Cortex of kidney (tissue), 1 donor: ENCODE measurements at places on chromosomes 4 and X.

- no peak for DNase-seq
Observed at GRCh38 chr4:57763070-57763469, 652.9 kb upstream of the IGFBP7 start.

- no peak for DNase-seq
Observed at GRCh38 chr4:39043058-39043860, 11.1 kb upstream of the TMEM156 start.

- no peak for DNase-seq
Observed at GRCh38 chr4:9880406-9881197, 99.2 kb downstream of the DRD5 start.

GRCh38 chr4:76600447-76600846 lies 165.4 kb downstream of the SHROOM3 start:
- no peak for DNase-seq

GRCh38 chr4:113977526-113977855 lies 2.0 kb downstream of the ARSJ start:
- DNase-seq, result no peak

GRCh38 chrX:106467422-106467821 lies 144.4 kb upstream of the RADX start:
- DNase-seq, result no peak

- no peak for DNase-seq
Observed at GRCh38 chr4:87531621-87532020, 2.4 kb upstream of the SPARCL1 start.

- DNase-seq, result no peak
Observed at GRCh38 chrX:11446949-11447348, 153.7 kb downstream of the AMELX start.

GRCh38 chrX:150989420-150989819 lies 6.3 kb downstream of the HMGB3 start:
- DNase-seq, result no peak

GRCh38 chr4:23614284-23614892 lies 275.5 kb downstream of the PPARGC1A start:
- DNase-seq, result no peak

GRCh38 chr4:95193391-95194224 lies 355.2 kb downstream of the UNC5C start:
- no peak for DNase-seq

GRCh38 chr4:7004331-7004730 lies 38.8 kb upstream of the TADA2B start:
- DNase-seq, result no peak

- no peak for DNase-seq
Observed at GRCh38 chr4:39353478-39354253, 12.5 kb downstream of the RFC1 start.

- DNase-seq, result no peak
Observed at GRCh38 chr4:165347647-165348569, 20.4 kb downstream of the MSMO1 start.

DNA sequence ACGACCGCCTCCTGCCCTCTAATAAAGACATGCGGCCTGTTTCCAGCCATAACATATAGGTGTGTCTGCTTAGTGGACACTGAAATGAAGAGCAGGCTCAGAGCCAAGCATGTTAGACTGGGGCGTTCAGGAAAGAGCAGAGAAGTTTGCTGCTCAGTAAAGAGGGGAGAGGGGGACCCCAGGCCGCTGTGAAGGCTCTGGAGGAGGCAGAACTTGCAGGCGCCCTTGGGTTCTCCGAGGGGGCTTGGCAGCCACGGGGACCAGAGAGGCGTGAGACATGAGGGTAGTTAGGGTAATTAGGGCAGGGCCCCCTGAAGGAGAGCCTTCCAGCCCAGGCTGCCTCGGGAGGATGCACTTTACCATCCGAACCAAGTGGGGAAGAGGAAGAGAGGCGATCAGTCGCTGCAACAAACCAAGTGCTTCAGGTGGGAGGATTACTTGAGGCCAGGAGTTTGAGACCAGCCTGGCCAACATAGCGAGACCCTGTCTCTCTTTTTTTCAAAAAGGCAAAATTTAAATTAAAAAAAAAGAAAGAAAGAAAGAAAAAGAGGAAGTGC lies 46.6 kb upstream of the CDKN2AIP start:
- no peak for DNase-seq

DNA sequence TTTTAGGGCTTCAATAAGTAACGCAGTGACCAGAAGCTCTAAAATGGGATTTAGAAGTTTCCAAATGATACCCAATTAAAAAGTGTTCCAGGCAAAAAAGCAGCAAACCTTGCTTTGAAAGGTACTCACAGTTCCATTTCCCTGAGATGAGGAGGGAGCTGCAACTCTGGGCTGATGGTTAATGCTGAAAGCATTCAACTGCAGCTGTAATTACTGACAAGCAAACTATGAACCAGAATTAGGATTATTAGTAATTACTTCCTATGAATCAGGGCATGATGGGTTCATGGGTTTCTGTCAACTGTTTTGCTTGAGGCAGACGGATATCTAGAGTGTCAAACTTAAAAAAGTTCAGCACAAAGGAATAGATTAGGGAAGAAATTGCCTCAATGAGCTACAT lies 357.4 kb downstream of the STIM2 start:
- DNase-seq, result no peak

GRCh38 chr4:87521757-87522374 lies 7.3 kb downstream of the SPARCL1 start:
- no peak for DNase-seq

DNA sequence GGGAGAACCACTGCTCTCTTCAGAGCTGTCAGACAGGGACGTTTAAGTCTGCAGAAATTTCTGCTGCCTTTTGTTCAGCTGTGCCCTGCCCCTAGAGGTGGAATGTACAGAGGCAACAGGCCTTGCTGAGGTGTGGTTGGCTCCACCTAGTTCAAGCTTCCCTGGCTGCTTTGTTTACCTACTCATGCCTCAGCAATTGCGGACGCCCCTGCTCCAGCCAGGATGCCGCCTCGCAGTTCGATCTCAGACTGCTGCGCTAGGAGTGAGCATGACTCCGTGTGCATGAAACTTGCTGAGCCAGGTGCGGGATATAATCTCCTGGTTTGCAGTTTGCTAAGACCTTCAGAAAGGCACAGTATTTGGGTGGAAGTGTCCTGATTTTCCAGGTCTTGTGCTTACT lies 70.9 kb downstream of the MAGEB5 start:
- no peak for DNase-seq

- no peak for DNase-seq
Observed at GRCh38 chr4:105306158-105306781, 159.6 kb downstream of the TET2 start.

- no peak for DNase-seq
Observed at GRCh38 chrX:132227383-132228112, 8.3 kb upstream of the RAP2C start.

GRCh38 chr4:10462876-10463275 lies 5.7 kb upstream of the ZNF518B start:
- no peak for DNase-seq

GRCh38 chr4:152304220-152304619 lies 231.7 kb downstream of the FBXW7 start:
- no peak for DNase-seq

DNA sequence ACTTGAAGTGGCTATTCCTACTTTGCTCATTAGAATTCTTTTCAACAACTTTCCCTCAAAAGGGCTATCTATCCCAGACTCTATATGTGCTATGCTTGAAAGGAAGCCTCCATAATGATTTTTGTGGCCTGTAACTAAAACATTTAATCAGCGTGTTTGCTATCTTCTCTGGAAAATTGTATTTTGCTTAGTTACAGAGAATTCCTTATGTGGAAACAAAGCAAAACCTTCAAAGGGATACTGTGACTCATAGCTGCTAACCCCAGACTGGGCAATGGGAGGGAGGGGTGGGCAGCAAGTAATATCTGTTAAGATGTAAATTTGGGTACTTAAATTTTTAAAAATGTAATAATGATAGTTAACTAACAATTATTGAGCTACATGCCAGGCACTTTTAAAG lies 3.7 kb downstream of the SLC25A14 start:
- no peak for DNase-seq

DNA sequence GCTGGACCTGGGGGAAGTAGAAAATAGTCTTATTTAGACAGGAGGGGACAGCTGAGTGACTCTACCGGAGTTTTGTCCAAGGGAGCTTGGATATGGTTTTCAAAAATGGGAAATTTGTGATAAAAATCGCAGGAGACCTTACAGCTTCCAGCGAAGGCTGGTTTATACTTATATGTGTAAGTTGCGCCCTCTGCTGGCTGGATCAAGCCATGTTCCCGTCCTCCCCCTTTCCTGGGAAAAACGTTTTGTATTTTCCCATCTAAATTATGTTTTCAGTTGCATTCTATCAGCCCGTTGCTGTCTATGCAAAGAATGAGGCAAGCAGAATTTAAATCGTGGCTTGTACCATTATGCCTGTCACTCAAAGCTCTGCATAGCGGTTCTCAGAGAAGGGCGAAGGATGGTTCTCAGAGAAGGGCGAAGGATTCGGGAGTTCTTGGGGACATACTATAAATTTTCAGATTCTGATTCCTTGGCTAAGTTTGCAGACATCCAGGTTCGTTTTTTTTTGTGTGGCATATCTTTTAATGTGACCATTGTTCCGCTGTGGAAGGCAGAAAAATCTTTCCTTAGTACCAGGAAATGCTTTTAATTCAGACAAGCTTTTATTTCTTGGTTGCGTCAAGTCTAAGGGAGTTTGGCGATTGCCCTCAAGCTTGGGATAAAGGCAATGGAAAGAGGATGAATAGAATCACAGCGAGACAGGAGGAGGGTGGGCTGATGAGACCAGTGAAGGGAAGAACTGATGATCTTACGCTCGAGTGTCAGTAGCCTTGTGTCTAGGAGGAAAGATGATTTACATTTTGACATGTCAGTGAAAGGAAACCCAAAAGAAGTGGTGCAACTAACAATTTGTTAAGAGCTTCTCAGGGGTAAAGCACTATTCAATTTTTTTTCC lies 128.5 kb upstream of the ARX start:
- DNase-seq, result no peak

GRCh38 chrX:97021680-97022079 lies 138.0 kb downstream of the RPA4 start:
- no peak for DNase-seq

- DNase-seq, result no peak
Observed at GRCh38 chrX:119407681-119408080, 8.5 kb downstream of the SLC25A43 start.

GRCh38 chrX:20471483-20471882 lies 204.8 kb upstream of the RPS6KA3 start:
- DNase-seq, result no peak

- no peak for DNase-seq
Observed at GRCh38 chr4:177478496-177478895, 36.3 kb upstream of the AGA start.

DNA sequence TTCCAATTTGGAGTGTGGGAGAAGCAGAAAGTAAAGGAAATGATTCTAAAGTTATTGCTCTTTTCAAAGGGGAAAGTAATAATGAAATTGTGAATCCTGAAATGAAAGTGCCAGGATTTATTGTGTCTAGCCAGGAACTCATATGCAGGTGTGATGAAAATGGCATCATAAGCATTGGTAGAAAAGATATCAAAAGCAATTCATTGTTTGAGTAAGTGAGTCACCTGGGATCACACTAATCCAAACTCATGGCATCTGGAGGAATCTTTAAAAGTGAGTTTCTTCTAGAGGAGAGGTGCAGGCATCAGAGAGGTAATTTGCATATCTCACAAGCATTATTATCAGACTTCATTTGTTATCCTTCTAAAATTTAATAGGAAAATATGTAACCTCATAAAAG lies 84.7 kb downstream of the LARP7 start:
- DNase-seq, result no peak

DNA sequence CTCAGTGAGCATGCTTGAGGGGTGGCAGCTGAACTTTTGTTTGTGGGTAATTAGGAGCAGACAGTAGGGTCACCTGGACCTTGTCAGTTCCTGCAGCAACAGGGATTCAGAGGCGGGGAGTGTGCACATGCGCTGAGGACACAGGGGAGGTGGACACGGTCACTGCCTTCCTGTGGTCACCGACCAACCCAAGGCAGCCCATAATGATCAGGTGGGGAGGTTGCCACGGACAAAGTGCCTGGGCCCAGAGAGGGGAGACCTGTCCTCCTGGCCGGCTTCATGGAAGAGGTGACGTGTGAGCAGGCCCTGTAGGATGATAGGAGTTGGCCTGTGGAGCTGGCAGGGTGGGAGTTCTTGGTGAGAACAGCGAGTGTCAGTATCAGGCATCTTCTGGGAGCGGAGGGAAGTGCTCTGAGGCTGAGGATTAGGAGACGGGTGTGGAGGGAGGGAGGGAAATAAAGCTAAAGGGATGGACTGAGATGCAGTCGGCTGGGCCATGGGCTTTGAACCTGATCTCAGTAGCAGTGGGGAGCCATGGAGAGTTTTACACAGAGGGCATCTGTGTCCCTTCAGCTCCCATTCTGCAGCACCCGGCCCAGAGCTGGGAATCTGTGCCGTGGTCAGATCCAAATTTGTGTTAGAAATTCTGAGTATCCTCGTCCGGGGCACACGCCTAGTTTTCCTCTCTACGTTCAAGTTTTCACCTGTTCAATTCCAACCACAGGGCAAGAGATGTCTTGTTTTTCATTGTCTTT lies 100.0 kb downstream of the PSAPL1 start:
- no peak for DNase-seq

DNA sequence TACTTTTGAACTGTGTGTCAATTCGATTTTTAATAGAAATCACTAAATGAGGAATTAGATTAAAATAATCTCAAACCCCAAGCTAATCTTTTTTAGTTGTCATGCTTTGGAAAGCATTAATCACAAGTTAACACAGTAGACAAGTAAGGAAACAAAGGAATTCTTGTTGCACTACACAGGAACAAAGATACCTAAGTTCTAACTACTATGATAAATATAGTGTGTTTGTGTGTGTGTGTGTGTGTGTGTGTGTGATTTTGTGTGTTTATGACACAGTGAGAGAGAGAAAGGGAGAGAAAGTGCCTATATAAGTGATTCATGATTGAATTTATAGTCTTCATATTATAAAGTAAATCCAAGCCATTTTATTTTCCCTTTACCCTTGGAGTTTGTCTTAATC lies 931.4 kb downstream of the PCDH7 start:
- DNase-seq, result no peak

DNA sequence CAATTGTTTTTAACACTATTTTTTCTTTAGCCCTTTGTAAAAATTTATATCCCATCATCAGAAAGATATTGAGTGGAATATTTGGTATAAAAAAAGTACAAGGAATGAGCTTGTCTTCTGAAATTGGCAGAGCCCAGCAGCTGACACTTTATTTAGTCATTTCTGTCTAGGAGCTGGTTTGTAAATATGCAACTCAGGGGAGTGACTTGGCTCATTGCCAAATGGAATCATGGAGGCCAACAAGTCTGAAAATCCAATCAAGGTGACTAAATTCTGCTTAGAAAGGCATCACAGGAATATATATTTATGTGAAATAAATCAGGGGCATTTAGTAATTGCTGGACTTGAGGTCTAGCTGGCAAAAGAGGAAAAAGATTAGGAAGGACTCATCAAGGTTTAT lies 74.4 kb downstream of the OTC start:
- no peak for DNase-seq

GRCh38 chr4:165077034-165077578 lies 23.4 kb downstream of the TRIM75 start:
- no peak for DNase-seq

DNA sequence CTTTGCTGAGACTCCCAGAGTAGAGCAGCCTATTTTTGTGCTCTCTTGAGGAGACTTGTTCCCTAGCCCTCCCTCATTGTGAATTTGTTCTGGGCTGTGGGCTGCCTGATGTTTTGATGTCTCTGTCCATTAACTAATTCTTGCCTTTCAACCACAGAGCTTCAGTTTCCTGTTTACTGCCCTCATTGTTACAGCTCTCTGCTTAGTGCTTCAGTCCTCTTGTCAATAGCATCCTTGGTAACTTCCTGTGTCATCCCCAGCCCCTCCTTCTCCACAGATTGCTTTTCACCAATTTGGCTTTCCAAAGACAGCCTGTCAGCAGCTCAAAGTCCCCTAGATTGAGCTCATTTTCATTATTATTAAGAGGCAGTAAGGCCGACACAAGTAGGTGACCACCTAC lies 69.9 kb downstream of the COX7B2 start:
- no peak for DNase-seq
